ENCODE measurements at places on chromosomes 3 and 15. TPM values are rescaled to one million over a fixed set of nuclear protein-coding genes. Genes with fewer than 3 reads are reported as not detected.
A peak's percentile ranks its signal among the peaks of the same experiment; 100 is the strongest.

- DNase-seq = no peak
- peaks cover 18% of the 10 kb centered on the region for H3K36me3 ChIP-seq
- H3K27me3 ChIP-seq = no peaks in the 10 kb centered on the region
- no peak overlapping the region for H3K4me3 ChIP-seq
Measured at GRCh38 chr15:80121546-80121945, 31.3 kb upstream of the FAH start.

DNA sequence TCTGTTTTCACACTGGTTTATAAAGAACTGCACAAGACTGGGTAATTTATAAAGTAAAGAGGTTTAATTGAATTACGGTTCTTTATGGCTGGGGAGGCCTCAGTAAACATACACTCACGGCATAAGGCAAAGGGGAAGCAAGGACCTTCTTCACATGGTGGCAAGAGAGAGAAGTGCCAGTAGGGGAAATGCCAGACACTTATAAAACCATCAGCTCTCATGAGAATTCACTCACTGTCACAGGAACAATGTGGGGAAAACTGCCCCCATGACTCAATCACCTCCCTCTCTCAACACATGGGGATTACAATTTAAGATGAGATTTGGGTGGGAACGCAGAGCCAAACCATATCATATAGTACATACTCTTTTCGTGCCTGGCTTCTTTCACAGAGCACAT is 42.4 kb downstream of the MAP2K1 start:
- H3K36me3 ChIP-seq = no peaks in the 10 kb centered on the region
- H3K27ac ChIP-seq = no peak overlapping the region
- no peaks in the 10 kb centered on the region for H3K4me1 ChIP-seq

- no peak overlapping the region for H3K4me3 ChIP-seq
- H3K27me3 ChIP-seq = no peaks in the 10 kb centered on the region
- peaks cover 20% of the 10 kb centered on the region for H3K4me1 ChIP-seq
Measured at GRCh38 chr3:52350416-52350815, 34.3 kb downstream of the DNAH1 start.

DNA sequence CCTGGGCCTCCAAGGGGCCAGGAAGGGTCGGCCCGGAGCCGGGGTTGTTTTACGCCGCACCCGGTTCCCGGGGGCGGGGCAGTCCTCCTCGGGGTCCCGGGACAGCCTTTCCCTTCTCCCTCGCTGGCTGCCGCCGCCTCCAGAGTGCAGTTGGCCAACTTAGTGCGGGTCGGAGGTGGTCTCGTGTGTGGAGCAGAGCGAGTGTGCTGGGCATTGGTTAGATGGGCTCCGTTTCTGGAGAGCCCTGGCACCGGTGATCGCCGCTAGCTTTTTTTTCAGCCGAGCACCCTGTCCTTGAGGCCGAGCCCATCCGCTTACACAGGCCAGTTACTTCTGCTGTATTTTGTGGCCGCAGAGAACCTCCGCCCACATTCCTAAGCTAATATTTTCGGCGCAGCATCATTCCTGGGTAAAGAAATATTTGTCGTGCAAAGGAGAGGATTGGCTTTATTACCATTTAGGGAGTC is 585 bp downstream of the KIF23 start:
- H3K27me3 ChIP-seq = no peaks in the 10 kb centered on the region
- peak overlapping the region; percentile 92 for H3K4me3 ChIP-seq
- DNase-seq = peak; percentile 90
- peak overlapping the region; percentile 87 for H3K27ac ChIP-seq

The DCLK3 gene
- under 0.01 TPM for total RNA-seq

The SNX4 gene
- 36.2 TPM for total RNA-seq

The ERICH6 gene
- under 0.01 TPM for total RNA-seq

The STRIT1 gene
- total RNA-seq = not detected

The GOLGA8K gene
- total RNA-seq = 0.36 TPM
